NCI-H2227 treated with DMSO at 0.1 percent for 48 hours (cell line): ENCODE measurements at places on chromosomes 3 and 15.

DNA sequence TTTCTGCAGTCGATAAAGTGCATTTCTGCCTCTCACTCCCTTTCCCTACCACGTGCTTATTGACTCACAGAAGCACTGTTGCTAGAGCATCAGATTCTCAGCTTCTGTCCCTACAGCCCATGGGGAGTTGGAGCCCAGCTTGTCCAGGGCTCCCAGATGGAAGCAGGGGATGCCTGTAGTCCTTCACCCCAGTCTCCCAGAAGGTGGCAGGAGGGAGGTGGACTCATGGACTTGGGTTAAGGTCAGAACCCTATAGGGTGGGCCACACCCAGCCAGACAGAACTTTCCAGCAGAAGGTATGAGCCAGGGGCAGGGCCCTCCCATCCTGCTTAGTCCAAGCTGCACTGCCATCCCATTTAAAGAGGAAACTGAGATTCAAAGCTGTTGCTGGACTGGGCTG is 33.1 kb upstream of the SEMA3F start:
- DNase-seq = no peak

GRCh38 chr3:1723726-1724125 is 374.9 kb upstream of the CNTN4 start:
- no peak for DNase-seq

GRCh38 chr3:50256978-50257890 is 11.7 kb upstream of the SEMA3B start:
- DNase-seq = no peak

GRCh38 chr15:39127151-39127790 is 453.6 kb upstream of the THBS1 start:
- DNase-seq = no peak

- DNase-seq = no peak
Observed at GRCh38 chr3:139219463-139219862, 124.4 kb upstream of the MRPS22 start.

DNA sequence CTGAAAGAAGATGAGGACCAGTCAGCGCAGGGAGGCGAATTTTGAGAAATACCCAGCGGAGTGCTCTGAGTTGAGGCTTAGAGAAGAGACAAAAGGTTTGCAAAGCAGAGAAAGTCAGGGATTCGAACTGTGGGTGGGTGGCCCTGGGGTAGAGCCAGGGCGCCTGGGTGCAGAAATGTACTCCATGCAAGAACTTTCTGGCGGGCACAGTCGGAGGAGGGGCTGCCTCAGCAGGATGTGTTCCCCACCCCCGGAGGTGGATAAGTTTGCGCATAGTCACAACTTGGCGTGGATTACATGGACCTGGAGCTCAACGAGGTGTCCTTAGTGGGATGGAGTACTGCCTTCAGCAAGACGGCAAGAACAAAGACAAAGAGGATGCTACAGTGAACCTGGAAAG is 117.3 kb upstream of the ALDH1A3 start:
- no peak for DNase-seq

DNA sequence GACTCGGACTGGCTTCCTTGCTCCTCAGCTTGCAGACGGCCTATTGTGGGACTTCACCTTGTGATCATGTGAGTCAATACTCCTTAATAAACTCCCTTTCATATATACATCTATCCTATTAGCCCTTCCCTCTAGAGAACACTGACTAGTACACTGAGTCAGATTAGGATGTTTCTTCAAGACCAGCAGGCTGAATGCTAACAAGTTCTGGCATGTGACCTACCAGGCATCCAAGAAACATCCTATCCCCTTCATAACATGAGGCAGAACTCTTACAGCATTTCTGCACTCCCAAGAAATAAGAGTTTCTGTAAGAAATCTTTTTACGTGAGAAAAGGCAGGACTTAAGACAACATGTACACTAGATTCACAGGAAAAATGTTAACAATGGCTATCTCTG is 9.3 kb downstream of the CFAP92 start:
- DNase-seq = no peak

DNA sequence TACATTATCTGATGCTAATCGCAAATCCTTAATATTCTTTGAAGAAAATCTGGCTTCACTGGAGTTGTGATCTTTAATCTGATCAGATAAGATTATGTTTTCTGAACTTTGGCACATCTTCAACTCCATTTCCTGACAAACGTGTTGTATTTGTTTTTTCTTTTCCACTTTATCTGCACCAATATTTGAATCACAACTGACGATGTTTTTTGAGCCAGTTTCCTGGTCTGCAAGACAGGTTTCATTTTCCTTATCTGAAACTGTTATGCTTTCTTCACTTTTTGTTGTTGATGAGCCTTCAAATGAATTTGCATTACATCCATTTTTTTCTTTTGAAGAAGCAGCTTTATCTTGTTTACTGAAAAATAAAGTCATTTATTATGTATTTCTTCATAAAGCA is 101.5 kb downstream of the ZNF280D start:
- no peak for DNase-seq

GRCh38 chr3:103389356-103389755 is 954.5 kb downstream of the ZPLD1 start:
- no peak for DNase-seq

GRCh38 chr3:121411523-121411922 is 134.3 kb downstream of the POLQ start:
- DNase-seq = no peak

DNA sequence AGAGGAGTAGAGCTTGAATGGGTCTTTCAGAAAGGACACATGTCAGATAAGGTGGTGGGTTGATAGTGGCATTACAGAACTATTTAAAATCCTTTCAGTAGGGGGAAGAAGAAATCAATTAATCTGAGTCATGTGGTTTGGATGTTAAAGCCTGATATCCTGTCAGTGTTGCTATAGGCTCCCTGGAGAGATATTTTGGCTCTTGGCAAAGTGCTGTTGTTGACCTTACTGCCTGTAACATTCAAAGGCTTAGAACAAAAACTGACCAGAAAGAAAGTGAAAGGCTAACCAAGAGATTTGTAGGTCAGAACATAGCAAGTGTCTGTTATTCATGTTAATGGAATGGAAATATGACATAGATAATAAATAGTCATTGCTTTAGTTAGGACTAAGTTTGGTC is 552.9 kb downstream of the DIPK2A start:
- no peak for DNase-seq

DNA sequence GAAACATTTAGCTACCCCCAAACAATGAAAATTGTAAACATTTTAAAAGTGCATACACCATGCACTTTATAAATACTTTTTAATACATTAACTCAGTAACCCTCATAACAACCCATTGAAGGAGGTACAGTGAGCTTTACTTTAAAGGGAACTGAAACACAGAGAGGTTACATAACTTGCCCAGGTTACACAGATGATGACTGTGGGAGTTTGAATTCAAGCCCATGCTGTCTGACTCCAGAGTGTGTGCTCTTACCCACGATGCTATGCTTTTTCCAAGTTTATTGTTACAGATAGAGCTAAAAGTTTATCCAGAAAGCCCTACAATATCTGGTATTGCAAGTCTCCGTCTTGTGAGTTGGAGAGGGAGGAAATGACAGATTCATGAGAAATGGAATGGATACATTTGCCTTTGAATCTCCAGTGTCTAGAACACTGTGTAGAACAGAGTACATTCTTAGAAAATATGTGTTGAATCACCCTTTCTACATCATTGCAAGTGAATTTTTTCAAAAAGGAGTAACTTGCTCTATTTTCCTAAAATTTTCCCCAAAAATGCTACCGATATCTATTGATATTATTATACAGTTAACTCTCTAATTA is 428.3 kb downstream of the NAALADL2 start:
- DNase-seq = no peak

DNA sequence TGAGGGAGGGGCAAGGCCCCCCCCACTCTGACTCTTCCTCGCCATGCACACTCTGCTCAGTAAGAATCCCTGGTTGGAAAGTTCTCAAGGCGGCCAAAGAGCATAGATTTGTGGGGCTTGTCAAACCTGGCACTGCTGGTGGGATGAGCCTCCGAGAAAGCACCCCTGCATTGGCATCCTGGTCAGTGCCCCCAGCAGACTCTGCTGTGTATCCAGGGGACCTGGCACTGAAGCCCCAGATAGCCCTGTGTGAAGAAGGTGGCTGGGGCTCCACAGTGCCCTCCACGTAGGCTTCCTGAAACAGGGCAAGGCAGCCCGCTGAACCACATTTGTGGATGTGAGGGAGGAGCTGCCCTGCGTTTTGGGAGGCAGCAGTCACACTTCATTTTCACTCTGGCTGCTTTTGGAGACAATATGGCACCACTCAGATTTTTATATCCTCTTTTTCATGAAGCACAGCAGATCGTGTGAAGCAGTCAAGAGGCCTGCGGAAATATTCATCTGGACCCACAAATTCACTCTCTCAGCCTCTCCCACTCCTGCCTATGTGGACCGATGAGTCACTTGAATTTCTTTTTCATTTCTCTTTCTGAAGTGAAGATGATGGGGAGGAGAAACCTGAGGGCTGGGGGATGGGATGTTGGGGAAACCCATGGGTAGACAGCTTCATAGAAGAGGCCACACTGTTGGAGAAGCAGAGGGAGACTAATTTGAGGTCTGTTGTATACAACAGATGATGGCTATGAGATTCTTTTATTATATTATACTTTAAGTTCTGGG is 88.7 kb upstream of the BCL6 start:
- no peak for DNase-seq

- no peak for DNase-seq
Observed at GRCh38 chr3:77234004-77234403, 194.1 kb downstream of the ROBO2 start.

DNA sequence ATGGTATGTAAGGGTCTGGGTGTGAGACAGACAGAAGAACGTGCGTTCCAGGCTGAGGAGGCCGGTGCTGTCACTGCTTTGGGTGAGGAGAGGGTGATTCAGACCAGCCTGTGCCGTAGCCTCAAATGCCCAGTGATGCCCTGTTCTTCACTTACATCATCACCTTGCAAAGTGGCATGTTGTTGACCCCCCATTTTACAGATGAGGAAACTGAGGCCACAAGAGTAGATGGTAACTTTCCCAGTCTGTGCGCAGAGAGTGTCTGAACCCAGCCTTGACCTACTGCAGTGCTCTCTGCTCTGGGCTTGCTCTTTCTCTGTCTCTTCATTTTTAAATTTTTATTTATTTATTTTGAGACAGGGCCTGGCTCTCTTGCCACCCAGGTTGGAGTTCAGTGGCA is 1.6 kb upstream of the CTSH start:
- no peak for DNase-seq

- DNase-seq = peak; percentile 33
Observed at GRCh38 chr15:80695099-80695910, at the start of gene ABHD17C. Gene ABHD17C, plus strand, starts transcription at chr15:80695310. Its CDS starts 120 bp downstream, at chr15:80695430.

GRCh38 chr15:90126596-90127435 is 24.5 kb upstream of the IDH2 start:
- peak; percentile 16 for DNase-seq

GRCh38 chr15:78950343-78950742 is 5.5 kb upstream of the CTSH start:
- no peak for DNase-seq

- DNase-seq = no peak
Observed at GRCh38 chr15:69595009-69595791, 142.6 kb downstream of the RPLP1 start.

GRCh38 chr3:188362405-188362831 is 208.5 kb downstream of the LPP start:
- DNase-seq = no peak

- no peak for DNase-seq
Observed at GRCh38 chr15:51848811-51849210, 19.4 kb downstream of the TMOD3 start.

DNA sequence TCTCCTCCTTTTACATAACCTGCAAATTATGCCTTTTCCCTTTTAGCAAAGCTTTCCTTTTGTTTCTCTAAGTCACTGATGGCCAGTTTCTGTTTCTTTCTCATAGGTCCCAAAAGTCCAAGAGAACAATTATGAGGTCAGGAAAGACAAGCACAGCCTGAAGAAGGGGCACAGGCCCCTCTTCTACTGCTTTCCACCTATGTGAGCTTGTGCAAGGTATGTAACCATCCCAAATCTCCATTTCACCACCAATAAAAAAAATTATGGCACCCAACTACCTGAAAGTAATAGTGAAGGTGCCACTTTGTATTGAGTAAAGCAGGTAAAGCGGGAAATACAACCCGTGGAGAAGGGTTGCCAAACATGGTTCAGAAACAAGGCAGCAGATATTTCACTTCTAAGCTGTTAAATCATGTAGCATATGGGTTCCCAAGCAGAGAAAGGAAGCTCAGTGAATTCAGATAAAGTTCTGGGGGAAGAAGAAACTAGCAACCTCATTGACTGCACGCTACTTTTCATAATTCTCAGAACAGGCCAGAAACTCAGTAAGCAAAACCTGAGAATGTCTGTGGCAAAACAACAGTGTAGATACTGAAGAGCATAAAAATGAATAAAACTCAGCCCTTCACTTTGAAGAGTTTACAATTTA is 4.2 kb downstream of the PLOD2 start:
- DNase-seq = no peak

- no peak for DNase-seq
Observed at GRCh38 chr15:67784090-67784781, 41.1 kb upstream of the SKOR1 start.

DNA sequence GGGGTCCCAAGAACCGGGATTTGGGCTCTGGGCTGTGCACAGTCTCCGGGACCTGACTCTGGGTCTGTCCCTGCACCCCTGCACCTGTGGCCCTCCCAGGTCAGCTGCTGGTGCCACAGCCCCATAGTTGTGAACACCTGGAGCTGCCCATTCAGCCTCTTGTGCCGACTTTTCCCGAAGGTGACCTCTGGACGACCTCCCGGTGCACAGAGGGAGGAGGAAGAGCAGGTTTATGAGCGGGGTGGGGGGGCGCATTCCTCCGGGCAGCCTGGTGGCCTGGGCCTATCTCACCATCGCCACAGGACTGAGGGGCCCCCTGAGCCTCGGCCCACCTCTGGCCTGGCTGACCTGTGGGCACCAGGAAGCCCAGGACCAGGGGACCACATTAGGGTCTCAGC is 45.3 kb downstream of the DNAJB8 start:
- DNase-seq = no peak

GRCh38 chr3:61908382-61908781 is 347.0 kb downstream of the PTPRG start:
- DNase-seq = no peak

GRCh38 chr3:20406611-20407011 is 220.6 kb upstream of the SGO1 start:
- DNase-seq = no peak

GRCh38 chr3:165192610-165193192 is 3.5 kb downstream of the SLITRK3 start:
- DNase-seq = no peak

GRCh38 chr3:69484507-69485393 is 98.9 kb upstream of the FRMD4B start:
- DNase-seq = no peak

DNA sequence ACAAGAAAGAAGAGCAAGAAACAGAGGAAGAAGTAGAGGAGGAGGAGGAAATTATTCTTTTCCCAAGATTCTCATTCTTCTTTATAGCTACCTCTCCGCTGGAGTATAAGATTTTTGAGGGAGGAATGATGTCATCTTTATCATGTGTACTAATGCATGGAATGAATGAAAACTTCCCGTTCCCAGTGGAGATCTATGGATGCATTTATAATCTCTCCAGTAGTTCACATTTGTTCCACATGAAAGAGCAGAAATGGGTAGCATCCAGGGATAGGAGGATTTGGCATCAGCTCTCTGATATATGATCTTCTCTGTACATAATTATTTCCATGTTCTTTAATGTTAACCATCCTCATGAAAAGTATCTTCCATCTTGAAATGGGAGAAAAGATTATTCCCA is 244.4 kb downstream of the ADAMTSL3 start:
- no peak for DNase-seq

GRCh38 chr15:97410897-97411575 is 549.5 kb upstream of the ARRDC4 start:
- no peak for DNase-seq
